ENCODE measurements at places on chromosomes 7 and 10.

GRCh38 chr7:47584536-47584895, 2.6 kb upstream of the TNS3 start:
- no peak for DNase-seq

- DNase-seq: no peak
Measured at GRCh38 chr7:81767926-81768325, 1.9 kb downstream of the HGF start.

GRCh38 chr7:106778656-106779250, 86.3 kb upstream of the PIK3CG start:
- no peak for DNase-seq

GRCh38 chr10:71773221-71773971, at the start of gene VSIR:
TSS of gene VSIR (minus strand) at chr10:71773520. CDS start at chr10:71773439, 81 bp downstream.
- peak; percentile 68 for DNase-seq

- no peak for DNase-seq
Measured at GRCh38 chr10:3907514-3907913, 122.5 kb upstream of the KLF6 start.

GRCh38 chr10:18117276-18117675, 22.9 kb upstream of the CACNB2 start:
- no peak for DNase-seq

GRCh38 chr10:71212318-71213126, at the start of gene UNC5B:
TSS of gene UNC5B (plus strand) at chr10:71212570. CDS start at chr10:71212986, 416 bp downstream.
- DNase-seq: peak; percentile 75

DNA sequence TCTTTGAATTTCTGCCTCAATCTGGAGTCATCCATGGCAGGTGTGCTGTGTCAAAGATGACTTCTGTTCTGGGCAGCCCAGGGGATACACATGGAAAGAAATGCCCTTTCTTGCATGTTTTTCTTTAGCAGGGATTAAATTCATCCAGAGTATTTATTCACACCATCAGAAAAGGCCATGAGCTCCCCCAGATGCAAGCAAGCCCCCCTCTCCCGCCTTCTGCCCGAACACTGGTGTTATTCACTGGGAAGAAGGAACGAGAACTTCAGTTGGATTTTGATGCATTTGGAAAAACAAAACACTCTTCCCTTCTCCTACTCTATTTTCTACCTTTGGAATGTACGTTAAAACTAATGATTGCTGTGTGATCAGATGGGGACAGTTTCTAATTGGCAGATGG, 1.4 kb downstream of the PLPP4 start:
- no peak for DNase-seq

- DNase-seq: no peak
Measured at GRCh38 chr7:103009466-103010185, 65.0 kb downstream of the FBXL13 start.

GRCh38 chr7:105131033-105131656, 117.1 kb downstream of the KMT2E start:
- DNase-seq: no peak

DNA sequence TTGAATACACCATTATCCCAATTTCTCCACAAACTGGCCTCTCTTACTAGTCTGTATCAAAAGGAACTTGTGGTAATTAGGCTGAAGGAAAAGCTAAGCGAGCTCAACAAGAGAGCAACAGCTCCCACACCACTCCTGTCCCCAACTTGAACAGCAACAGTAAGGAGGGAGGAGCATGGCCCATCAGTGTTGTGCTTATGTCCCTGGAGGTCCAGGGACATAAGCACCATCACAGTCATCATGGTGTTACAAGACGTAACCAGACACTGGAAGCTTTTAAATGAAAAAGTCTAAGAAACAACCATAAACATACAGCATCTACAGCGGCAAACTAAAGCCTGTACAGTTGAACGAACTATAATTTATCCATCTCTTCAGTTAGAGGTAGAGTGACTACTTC, 989 bp downstream of the ERLIN1 start:
- peak; percentile 36 for DNase-seq

DNA sequence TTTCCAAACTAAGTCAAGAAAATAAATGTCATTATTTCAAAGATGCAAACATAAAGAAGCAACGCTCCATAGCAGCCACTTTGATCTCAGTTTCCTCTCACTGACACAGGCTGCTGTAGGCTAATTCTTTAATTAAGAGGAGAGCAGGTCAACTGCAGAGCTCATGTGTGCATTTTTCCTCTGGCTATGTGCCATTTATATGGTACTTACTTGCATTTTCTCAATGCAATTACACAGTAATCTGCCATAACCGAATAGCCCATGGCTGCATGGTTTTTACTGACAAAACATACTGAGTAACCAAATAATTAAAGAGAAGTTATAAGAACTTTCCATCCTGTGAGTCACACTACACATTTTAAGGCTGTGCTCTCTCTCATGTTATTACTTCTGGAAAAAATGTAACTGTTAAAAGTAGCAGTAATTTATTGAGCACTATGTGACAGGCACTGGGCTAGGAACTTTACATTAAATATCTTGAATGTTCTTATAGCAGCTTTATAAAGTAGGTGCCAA, 122.0 kb downstream of the ELAPOR2 start:
- DNase-seq: no peak
